ENCODE measurements at places on chromosomes 1 and 21.
A peak's percentile ranks its signal among the peaks of the same experiment; 100 is the strongest.

DNA sequence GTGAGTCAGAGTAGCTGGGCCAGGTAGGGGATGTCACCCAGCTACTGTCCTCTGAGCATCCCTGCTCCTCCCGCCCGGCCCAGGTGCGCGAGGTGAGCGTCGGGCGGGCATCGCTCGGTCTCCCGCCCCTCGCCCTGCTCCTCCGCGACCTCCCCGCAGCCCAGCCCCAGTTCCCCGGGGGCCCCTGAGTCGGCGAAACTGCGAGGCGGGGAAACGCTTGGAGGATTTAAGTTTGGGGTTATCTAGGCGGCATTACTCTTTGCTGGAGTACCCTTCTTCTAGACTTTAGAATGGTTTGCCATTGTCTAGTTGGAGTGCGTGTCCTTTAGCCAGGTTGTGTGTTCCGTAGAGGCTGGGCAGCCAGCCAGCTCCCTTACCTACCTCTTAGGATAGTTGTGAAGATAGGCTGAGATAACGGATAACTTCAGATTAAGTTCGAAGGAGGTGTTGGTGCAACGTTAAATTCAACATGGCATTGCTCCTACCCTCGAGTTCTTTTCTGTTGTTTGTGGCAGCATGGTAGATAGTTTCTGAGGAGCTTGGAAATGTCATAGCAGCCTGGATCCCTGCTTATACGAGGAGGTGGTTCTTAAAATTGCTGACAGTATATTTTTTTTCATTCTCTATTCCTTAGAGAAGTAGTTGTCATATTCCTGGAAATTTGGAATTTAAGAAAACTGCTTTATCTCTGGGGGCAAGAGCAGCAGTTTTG is 697 bp downstream of the AGO3 start:
- no peak for DNase-seq

DNA sequence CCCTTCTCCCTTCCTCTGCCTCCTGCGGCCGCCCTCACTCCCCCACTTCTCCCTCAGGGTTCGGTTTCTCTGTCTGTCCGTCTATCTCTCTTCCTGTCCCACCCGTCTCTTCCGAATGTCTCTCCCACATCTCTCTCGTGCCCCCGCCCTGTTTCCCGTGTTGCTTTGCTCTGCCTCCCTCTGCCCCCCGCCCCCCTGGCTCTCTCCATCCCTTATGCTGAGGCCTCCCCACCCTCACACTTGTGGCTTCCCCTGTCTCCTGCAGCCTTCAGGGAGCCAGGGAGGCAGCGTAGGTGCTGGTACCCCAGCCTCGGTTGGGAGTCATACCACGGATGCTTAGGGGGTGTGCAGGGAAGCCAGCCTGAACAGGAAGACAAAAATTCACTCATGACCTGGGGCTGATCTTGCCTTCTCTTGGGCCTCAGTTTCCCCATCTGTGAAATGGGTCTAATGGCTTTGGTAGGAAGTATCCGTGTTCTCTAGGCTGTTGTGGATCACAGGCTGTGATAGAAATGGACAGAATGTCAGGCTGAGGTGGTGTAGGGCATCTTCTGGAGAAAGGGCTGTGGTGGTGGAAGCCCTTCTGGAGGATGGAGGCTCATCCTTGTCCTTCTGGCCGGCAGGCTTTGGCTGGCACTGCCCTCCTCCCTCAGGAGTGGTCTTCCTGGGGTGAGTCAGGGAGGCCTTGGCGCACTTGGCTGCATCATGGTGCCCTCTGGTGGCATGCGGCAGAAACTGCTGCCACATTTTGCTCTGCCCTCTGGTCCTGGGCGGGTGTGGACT is 55.5 kb downstream of the FOXO6 start:
- peak; percentile 50 for DNase-seq

GRCh38 chr21:37764691-37765090 is 151.6 kb downstream of the KCNJ6 start:
- DNase-seq, result no peak

DNA sequence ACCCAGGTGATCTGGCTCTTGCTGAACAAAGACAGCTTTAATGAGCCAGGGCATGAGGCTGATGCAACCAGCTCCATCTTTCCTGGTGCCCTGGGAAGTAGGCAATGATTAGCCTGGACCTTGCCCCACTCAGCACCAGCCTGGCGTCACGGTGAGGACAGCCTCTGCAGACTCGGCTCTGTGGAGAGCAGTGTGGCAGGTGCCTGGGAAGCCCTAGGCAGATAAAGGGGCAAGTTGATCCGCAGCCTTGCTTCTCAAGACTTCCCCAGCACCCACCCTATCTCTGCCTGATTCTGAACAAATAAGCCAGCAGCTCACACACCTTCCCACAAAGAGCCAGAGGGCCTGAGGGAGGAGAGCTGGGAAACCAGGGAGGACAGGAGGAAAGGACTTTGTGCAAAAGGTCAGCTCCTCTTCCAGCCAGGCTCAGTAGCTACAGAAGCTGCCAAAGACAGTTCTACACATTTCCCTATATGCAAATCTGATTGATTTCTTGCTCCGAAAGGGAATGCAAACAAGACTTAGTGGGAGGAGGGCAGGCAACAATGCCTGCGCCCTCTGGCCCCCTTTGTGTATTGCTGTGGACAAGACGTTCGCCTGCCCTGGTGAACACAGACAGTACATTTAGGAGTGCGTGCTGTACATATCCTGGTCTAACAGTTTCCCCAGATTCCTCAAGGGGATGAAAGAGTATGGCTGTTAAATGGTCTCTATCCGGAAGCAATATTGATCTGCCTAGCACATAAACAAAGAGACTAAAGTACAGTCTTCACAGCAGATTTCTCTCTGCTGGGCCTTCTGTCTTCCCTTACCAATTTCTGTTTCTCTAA is 63.8 kb downstream of the BCAR3 start:
- no peak for DNase-seq

DNA sequence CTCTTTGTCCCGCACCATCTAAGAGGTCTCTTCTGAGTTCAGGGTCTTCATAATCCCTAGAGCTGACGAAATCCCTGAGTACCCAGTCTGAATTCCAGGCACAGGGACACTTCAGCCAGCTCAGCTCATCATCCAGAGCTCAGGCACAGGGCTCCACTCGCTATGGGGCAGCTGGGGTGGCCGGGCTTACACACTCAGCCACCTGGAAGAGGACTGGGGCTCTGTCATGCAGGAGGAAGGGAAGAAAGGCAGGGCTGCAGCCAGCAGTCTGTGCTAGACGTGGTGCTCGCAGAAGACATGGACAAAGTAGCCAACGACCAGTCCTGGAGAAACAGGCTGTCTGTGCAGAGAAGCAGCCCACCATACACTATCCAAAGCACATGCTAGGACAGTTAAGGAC is 88.5 kb downstream of the POFUT2 start:
- no peak for DNase-seq

DNA sequence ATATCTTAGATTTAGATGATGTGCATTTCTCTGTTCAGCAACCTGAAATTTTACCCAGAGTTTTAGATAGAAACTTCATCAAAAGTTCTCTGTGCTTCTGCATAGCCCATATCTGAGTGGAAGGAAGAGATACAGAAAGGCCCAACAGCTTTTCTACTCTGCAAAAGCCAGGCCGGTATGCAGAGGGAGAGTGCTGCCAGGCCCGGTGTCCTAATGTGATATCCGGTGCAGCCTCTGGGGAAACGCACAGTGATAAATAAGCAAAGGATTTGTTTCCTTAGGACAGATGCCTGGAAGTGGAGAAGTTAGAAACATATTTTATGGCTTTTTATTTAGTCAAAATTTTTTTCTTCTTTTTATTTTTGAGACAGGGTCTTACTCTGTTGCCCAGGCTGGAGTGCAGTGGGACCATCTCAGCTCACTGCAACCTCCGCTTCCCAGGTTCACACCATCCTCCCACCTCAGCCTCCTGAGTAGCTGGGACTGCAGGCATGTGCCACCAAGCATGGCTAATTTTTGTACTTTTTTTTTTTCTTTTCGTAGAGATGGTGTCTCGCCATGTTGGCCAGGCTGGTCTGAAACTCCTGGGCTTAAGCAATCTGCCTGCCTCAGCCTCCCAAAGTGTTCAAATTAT is 145.8 kb downstream of the PATJ start:
- DNase-seq, result no peak

GRCh38 chr1:116352349-116352813 is 20.7 kb upstream of the ATP1A1 start:
- DNase-seq, result no peak

DNA sequence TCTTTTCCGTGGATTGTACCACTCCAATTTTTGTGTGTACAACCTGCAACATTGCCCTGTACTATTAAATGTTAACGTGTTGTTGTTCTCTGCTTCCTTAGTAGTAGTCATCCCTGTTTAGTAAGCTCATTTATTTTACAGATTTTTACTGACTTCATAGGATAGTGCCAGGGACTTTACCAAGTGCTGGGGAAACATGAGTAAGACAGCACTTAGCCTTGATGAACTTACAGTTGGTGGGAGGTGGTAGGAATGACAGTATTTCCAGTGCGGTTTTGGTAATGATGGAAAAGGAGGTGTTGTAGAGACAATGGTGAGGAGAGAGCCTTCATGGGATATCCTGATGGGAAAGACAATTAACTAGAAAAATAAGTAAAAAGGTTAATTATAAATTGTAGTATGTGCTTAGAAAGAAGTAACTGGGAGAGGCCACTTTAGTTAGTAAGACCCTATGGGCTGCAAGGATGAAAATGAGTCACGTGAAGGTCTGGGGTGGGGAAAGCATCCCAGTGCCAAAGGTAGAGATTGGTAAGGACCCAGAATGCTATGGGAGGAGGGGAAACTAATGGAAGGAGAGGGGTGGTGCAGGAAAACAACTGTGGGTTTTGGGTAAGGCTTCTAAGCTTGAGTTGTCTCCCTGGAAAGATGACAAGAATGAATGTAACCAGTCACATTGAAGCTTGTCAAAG is 1.7 kb downstream of the RLF start:
- DNase-seq, result no peak

- DNase-seq, result no peak
These were observed 214.0 kb downstream of the ZNF326 start for GRCh38 chr1:90208949-90209348.

DNA sequence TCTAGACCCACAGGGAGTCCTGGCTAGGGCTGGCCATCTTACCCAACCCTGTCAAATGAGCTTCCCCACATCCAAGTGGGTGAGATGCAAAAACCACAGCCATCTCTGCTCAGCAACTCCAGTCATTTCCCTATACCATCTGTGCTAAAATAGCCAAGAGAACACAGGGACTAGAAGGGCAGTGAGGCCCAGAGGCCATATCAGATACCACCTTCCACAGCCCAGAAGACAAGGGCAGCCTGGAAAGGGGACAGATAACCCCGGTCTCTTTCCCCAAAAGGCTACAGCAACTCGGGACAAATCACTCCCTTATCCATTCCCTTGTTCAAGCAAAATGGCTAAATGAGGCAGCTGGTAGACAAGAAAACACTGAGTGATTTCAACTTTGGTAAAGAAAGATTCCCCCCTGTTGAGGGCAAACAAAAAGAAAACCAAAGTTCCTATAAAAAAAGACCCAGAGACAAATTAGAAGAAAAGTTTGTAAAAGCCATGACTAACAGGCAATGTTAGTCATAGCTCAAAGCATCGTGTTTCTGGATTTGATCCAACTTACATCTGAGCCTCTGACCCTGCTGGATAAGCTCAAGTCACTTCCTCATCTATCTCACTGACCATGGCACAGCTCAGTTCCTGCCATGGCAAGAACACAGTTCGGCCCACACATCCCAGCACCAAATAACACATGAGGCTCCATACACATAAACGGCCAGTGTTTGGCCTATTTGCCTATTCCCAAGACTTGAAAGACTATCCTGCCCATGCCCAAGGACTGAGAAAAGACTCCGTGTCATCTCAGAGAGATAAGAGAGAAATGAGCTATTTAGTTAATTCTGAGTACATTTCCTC is 3.1 kb downstream of the LAMB3 start:
- no peak for DNase-seq

GRCh38 chr1:187999973-188000372 is 1171.2 kb downstream of the PLA2G4A start:
- no peak for DNase-seq

DNA sequence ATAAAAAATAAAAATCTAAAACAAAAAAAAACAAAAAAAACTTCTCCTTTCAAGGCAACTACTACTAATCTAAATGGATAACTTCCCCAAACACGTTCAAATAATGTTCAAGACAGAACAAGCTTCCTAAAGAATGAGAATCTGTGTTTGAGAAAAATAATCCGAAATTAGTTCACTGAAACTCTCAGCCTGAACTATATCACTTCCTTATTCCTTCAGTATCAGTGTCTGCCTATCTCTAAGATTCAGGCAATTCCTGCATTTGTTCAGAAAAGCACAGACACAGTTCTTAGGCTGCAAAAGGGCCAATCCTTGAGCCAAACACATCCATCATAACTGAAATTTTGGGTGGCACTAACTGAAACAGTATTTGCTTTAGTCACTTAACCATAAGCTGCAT is 22.4 kb downstream of the DSTYK start:
- DNase-seq, result no peak

- no peak for DNase-seq
These were observed 116.3 kb upstream of the SOD1 start for GRCh38 chr21:31543191-31543590.

- DNase-seq, result no peak
These were observed 71.8 kb downstream of the ODF2L start for GRCh38 chr1:86324130-86324822.

DNA sequence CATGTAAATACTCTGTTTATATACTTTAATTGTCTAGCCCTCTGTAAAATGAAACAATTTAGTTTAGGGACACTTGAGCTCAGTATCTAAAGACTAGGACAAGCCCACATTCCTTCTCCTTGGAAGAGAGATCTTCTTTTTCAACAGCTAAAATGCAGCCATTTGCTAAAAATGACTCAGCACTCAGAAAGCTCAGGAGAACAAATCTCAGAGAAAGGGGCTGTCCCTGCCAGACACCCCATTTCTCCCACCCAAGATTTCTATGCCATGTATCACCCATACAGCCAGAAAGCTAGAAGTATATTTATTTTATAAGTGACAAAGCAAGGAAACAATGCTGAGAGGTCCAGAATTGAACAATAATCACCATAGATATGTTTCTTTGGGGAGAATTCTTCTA is 23.2 kb upstream of the PRDX6 start:
- DNase-seq, result no peak

- DNase-seq, result no peak
These were observed 118.0 kb upstream of the MARK1 start for GRCh38 chr1:220409771-220410595.
